SJCRH30 (cell line): ENCODE measurements at places on chromosomes 2 and 18. TPM values are rescaled to one million over a fixed set of nuclear protein-coding genes. Genes with fewer than 3 reads are reported as not detected.

DNA sequence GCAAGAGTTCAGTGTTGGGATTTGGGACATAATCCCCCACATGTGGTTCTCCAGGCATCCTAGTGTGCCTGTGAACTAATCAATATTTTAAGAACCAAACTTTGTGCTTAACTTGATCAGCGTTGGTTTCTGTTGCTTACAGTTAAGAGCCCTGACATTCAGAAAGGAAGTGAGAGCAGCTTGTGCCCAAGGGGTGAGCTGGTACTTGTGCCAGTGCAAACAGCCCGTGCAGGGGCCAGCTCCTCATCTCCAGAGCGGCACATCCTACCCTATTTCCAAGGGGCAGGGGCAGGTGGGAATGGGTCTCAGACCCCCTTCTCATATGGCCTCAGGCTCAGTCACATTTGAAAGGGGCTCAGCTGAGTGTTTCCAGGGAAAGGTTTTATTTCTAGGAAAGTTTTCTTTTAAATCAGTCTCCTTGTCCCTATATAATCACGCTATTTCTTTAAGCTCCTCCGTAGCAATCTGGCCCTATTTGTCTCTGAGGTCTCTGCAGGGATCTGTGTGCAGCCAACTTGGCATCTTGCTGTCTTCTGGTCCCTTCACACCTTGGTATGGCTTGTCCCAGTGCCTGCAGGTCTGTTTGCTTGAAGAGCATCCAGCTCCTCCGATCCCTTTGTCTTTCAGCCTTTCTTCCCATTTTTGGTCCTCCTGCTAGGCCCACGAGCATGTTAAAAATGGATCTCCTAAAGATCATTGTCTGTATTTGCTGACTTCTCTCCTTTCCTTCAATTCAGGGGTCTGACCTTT, 358.9 kb downstream of the HRH4 start:
- no peak for DNase-seq

The LBH gene
- total RNA-seq, result 140 and 158 TPM in 2 replicates

DNA sequence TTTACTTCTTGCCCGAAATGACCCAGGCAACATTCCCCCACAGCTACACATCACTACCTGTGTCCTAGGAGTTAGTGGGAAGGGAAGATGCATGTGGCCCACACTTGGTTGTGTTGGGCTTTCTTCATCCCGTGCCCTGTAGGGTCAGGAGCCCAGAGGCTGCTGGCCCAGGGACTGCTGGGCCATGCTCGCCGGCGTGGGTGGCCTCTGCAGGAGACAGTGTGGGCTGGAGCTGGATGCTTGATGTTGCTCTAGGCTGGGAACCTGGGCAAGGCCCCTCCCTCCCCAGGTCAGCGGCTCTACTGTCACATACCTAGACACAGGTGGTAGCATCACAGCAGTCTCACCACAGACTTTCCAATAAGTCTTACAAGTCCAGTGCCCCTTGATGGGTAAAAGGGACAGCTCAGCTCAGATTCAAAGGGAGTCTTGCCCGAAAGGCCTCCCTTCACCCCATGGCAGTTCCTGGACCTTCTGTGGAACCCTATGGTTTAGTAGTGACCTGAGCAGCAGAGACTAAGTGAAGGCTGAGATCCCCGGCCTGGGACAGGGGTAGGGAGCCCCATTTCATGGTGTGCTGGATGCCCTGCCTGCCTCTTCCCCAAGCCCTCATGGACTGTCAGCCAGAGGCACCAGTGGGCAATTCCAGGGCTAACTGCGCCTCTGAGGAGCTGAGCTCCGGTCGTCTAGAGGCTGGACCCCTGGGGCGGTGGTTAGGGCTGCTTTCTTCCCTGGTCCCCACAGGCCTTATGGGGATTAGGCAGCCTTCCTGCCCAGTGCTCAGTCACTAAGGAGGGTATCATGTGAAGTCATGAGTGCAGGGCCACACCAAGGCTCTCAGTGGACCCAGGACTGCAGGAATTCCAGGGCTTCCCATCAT, 45.4 kb upstream of the FAHD2A start:
- no peak for DNase-seq

The STAT4 gene
- 0.16 TPM in 1 of 2 replicates, not detected in the other for total RNA-seq

The INPP4A gene
- total RNA-seq, result 21.4 and 25.0 TPM in 2 replicates

The CRYBA2 gene
- 0.15 TPM in 1 of 2 replicates, not detected in the other for total RNA-seq

DNA sequence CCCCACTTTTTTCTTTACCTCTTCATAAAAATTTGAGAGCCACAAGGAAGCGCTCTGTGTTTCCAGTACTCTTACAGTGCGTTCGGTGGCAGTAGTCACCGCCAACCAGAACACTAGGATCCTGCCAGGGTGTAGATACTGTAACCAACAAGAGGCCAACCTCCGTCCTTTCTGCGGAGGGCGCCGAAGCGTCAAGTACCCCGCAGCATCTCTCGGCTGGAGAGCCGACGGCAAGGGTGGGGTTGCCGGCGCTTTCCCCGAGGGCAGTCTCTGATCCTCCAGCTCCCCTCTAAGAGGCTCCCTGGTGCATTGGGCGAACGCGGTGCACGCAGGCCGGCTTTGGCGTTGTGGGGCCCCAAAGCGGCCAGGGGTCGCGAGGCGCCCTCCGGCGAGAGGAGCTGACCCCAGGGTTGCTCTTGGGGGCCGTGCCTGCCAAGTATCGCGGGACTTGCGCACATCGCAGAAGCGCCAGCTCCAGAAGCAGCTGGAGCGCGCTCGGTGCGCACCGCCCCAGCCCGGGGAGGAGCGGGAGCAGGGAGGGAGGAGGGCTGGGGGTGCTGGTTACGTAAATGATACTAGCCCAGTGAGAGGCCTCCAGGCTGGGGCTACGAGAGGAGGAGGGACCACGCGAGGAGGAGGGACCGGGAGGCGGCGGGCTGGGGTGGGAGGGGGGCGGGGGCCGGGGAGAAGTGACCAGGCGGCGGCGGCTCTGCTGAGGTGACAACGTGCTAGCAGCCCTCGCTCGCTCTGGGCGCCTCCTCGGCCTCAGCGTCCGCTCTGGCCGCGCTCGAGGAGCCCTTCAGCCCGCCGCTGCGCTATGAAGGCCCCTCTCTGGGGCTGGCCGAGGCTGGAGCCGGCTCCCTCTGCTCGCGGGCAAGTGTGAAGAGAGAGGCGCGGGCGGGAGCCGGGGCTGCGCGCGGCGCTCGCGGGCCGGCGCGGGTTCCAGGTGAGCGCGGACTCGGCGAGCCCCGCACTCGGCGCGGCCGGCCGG, at the start of gene GALNT13:
GALNT13 (plus strand) TSS at position 692 of the 991 bp plus-strand sequence.
- DNase-seq, result peak; percentile 72

DNA sequence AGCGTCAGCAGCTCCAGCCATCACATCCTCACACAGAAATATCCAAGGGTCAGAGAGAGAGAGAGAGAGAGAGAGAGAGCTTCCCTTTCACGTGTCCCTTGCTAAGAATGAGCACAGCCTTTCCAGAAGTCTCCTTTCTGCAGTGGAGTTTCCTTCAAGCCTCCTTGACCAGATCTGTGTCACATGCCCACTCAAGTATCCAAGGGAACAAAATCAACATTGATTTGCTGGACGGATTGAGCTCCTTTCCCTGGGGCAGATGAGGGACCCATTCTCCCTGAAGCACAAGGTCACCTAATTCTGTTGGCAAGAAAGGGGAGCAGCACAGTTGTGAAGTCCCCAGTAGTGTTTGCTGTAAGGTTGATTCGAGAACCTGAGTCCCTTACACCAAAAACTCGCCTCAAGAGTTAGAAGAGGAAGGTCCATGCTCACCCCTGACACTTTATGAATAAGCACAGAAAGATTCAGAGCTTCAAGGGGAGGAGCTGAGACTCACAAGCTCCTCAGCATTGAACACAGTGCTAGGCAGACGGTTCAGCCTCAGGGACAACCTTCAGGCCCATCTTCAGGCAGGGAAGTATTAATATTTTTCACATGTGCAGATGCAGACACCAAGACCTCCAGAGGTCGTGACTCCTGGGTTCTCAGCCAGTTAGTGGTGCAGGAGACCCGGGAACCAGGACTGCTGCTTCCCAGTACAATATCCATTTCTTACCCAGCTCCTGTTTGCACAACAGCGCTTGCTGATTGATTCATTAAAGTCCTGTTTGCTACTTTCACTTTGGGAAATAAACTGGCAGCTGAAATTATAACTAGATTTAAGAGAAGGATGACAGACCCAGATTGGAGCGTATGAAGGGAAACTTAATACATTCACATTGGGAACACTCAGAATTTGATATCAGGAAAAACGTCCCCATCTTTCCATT, 38.2 kb upstream of the MARCO start:
- DNase-seq, result no peak

DNA sequence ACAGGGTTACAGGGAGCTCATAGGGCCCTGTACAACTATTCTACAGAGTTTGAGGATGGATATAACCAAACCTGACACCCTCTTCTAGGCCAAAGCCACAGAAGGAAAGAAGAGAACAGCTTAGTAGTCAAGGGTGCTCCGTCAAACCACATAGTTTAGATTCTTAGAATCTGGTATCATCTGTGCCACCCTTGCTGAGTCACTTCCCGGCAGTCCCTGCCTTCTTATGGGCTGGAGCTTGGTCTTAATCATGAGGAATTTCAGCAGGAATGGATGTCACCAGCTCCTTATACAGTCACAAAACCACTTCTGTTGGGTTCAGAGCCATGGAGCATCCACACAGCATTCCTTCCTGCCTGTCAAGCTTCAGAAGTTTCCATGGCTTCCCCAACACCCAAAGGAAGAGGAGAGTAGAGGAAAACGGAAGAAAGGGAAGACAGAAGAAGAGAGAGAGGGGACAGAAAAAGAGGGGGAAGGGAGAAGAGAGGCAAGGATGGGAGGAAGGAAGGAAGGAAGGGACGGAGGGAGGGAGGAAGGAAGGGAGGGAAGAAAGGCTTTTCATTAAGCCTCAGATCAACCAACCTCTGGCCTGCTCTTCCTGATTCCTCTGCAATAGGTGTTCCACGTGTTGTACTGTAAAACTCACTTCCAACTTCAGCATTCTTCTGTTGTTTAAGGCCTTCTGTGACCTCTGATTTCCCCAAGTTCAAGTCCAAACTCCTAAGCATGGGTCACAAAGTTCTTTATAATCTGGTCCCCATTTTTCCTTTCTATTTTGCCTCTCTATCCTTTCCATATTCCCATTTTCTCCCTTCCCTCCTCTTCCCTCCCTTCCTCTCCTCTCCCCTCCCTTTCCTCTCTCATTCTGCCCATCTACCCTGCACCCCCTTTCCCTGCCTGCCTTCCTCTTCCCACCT, 246.1 kb upstream of the TNP1 start:
- peak; percentile 50 for DNase-seq

The LYPD6B gene
- total RNA-seq, result not detected in 2 replicates

The HOXD12 gene
- 0.10 TPM in 1 of 2 replicates, not detected in the other for total RNA-seq

GRCh38 chr2:222000326-222000725, 298.5 kb downstream of the PAX3 start:
- peak; percentile 67 for DNase-seq

DNA sequence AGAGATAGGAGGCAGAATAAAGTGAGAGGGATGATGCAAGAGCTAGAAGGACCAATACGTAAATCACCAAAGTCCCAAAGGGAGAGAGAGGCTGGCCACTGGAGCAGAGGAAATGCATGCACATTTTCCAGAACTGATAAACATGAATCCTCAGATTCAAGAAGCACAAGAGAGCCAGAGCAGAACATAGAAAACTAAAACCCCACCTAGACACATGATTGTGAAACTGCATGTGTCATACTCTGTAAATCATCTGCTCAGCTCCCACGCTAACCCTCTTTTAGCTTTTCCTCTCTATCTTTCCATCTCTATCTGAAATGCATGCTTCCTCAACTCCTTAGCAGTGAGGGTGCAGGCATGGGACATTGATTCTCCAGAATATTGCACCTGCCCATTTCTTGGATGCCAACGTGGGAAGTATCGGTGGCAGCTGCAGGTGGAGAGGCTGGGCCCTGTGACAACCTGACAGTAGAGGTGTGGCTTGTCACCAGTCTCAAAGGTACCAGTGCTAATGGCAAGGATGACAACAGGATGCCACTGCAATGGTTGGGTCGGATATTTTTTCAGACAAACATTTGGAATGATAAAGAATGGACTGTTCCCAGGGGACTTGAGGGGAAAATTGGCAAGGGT, 89.3 kb upstream of the OTOS start:
- no peak for DNase-seq

GRCh38 chr18:74242438-74243096, 49.2 kb downstream of the CYB5A start:
- no peak for DNase-seq

The GALNT13 gene
- total RNA-seq, result 4.0 TPM in 2 replicates

The GCG gene
- total RNA-seq, result not detected in 2 replicates

The CROCC2 gene
- total RNA-seq, result 0.15 and 0.26 TPM in 2 replicates
